ENCODE measurements at places on chromosomes 5 and 9.

DNA sequence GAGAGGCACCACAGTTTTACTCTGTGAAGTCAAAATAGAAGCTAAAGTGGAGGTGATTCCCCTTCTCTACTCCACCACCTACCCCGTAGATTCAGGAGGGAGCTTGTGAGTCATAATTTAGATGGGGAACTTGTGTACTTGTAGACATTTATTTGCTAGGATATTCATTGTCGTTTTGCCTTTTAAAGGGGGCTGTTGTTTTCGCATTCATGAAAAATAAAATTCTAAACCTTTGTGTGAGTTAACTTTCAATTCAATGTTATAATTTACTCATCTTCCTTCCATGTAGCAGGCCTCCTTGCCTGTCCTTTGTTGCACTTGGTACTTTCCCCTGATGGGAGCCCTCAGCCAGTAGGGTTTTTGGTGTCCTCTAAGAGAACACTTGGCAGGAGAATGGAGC is 22.0 kb downstream of the SECISBP2 start:
- DNase-seq, result no peak

GRCh38 chr9:7534211-7534935 is 265.2 kb downstream of the DMAC1 start:
- DNase-seq, result no peak

GRCh38 chr9:100170556-100170955 is 71.5 kb downstream of the INVS start:
- no peak for DNase-seq

GRCh38 chr9:72156586-72156985 is 7.3 kb downstream of the GDA start:
- DNase-seq, result no peak

All from esophagus squamous epithelium (tissue), 5 donors.